AG08395 (cell line): ENCODE measurements at places on chromosomes 2 and 18.

DNA sequence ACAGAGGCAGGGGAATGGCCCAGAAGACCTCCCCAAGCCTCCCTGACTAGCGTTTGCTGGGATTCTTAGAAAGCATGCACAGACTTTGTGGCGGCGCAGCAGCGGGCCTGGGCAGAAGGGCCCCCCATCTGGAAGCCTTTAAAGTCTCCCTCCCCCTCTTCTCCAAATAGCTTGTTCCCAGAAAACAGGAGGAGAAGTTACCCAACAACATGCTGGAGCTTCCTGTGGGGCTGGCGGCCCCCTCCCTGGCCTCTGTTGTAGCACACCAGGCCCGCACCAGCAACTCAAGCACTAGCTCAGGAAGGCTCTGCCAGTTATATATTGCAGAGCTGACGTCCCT is 334.8 kb downstream of the DYSF start:
- DNase-seq = peak; percentile 39

DNA sequence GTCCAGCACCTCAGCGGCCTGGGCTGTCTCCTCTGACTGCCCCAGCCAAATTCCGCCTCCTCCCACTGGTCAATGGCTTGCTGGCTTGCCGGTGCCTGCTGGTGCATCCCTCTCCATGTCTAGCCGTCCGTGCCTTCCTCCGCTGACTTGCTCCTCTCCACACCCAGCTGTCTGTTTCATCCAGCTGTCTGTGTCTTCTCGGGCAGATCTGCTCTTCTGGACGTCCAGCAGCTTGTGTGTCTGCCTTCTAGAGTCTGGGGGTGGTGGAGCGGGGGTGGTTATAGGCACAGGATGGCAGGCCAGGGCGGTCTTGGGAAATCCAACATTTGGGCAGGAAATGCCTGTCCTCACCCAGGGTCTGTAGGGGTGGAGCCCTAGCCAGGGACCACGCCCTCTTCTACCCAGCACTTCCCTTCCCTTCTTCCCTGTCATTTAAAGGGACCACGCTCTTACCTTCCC is 369.2 kb downstream of the GALNT13 start:
- DNase-seq = no peak

DNA sequence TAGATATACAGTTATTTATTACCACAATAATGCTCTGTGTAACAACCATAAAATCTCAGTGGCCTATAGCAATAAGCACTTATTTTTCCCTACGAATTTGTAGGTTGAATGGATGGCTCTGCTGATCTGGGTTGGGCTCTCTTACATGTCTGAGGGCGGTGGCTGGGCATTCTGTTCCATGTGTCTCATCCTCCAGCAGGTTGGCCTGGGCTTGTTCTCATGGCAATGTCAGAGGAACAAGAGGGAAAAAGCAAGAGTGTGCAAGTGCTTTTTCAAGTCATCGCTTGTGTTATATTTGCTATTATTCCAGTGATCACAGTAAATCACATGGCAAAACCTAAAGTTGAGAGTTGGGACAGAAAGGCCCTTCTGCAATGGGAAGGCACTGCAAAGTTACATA is 30.4 kb upstream of the MYO3B start:
- DNase-seq = no peak

DNA sequence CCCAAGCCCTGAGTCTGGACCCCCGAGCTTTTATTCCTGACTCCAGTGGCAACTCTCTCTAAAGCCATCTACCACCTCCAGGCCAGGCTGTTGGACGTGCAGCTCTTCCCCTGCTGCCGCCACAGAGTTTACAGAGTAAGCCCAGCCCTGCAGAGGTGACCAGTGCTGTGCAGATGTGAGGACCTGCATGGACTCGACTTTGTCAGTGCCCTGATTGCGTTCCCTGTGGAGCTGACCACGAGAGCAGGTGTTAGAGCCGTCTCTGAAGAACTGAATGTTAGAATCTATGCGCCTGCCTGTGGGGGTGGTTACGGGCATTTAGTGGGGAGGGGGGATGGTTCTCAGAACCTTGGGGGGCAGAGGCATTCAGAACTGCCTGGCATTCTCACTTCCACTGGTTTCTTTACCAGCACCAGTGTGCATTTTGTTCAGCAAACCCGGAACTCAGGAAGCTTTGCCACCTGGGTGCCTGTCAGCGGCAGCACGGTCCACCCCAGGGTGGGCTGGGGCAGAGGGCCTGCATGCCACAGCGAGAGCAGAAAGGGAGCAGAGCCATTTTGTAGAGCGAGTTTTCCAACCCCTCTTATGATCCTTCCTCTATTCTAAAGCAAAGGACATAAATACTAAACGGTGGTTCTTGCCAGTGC is 137.9 kb downstream of the KLHL29 start:
- DNase-seq = no peak

GRCh38 chr2:33242845-33243244 is 233.6 kb upstream of the RASGRP3 start:
- peak; percentile 52 for DNase-seq

- DNase-seq = no peak
Measured at GRCh38 chr2:12231288-12231687, 484.9 kb downstream of the LPIN1 start.

DNA sequence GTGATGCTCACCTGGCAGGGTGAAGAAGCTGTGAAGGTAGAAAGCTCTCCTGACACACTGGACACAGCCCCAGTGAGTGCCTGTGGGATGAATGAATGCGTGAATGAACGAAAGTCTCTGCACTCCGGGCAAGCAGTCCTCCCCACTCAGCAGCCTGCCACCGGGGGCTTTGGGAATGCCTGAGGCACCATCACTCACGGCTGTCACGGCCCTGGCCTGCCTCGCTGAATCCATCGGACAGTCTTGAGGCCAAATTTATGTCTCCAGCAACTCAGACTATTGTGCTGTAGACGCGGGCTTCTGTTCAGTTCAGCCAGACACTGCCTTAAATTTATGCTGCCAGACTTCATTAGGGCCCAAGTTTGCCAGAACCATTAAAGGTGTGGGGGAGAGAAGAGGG is 62.9 kb upstream of the TEX51 start:
- no peak for DNase-seq

- no peak for DNase-seq
Measured at GRCh38 chr18:59268127-59268720, 5.0 kb downstream of the RAX start.

GRCh38 chr2:66446941-66447340 is 12.0 kb downstream of the MEIS1 start:
- DNase-seq = no peak

DNA sequence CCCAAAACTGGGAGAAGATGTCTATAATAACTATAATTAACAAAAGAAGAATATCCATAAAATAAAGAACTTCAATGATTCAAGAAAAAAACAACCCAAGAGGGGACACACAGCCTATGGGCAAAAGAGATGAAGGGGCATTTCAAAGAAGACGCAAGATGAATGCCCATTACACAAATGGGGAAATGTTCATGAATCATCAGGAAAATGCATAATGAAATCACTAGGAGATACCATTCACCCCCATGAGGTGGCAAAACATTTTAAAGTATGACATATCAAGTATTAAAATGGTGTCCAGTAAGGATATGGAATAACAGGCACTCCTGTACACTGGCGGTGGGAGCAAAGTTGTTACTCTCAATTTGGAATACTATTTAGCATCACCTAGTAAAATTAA is 183.3 kb downstream of the TXNL1 start:
- no peak for DNase-seq

DNA sequence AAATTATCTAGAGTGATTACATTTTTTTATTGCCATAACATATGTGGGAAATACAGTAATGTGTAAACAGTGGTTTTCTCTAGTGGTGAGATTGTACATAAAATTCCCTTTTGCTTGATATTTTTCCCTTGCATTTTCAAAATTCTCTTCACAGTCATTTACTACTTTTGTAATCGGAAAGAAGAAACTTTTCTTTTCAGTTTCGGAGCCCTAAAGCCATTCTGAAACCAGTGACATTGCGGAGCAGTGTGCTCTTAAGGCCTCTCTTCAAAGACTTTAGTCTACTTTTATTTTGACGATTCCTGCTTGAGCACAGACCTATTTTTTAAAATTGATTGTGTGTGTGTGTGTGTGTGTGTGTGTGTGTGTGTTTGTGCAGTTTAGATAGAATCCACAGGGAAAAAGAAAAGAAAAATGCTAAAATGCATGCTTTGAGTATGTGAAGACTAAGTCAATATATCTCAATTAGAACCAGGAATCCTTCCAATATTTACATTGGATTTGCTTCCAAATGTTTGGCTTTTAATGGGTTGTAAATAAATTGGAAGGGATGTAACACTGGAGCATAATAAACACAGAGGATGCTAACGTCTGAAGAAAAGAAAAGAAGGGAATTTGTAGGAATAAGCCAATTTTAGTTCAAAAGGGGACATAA is 357.4 kb downstream of the RND3 start:
- no peak for DNase-seq

DNA sequence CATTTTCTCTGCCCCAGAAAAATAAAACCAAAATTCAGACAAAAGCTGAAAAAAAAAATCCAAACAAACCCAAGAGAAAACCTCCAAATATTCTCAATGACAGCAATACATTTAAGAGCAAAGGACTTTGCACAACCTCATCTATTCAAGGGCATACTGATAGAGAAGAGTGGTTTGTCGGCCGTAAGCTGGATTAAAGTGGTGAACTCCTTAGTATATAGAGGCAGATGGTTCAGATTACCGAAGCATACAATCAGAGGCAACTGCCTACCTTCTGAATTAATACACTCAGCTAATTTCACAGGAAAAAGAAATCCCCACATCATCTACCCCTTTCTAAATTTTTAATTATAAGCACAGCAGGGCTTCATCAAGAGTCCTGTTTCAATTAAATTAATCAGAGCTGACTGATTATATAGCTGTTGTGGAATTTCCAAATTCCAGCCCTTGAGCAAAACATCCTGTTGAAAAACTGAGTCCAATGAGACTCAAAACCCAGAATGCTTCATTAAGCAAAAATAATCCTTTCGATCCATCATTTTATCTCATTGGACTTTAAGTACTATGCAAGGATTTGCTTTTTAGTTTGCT is at the start of gene CPLX4:
TSS of gene CPLX4 (minus strand) at position 190 of the 591 bp plus-strand sequence. CDS start at position 3, 187 bp downstream.
- DNase-seq = no peak

- peak; percentile 85 for DNase-seq
Measured at GRCh38 chr18:35478520-35479435, 19.0 kb downstream of the INO80C start.

DNA sequence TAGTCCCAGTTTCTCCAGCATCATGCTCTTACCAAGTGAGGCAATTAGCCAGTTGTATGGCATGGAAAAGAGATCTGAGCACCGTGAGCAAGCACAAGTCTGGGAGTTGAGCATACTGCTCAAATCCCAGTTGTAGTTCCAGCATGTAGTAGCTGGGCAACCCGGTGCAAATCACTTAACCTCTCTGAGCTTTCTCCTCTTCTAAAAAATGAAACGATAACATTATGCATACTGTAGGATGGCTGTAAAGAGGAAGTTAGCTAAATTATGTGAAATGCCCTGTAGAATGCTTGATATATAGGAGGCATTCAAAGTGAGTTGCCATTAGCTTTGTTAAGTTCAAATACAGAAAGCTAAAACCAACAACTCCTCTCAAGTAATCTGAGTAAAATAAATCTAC is 164.0 kb upstream of the ZEB2 start:
- DNase-seq = no peak

GRCh38 chr2:48984922-48985321 is 169.4 kb downstream of the FSHR start:
- no peak for DNase-seq

DNA sequence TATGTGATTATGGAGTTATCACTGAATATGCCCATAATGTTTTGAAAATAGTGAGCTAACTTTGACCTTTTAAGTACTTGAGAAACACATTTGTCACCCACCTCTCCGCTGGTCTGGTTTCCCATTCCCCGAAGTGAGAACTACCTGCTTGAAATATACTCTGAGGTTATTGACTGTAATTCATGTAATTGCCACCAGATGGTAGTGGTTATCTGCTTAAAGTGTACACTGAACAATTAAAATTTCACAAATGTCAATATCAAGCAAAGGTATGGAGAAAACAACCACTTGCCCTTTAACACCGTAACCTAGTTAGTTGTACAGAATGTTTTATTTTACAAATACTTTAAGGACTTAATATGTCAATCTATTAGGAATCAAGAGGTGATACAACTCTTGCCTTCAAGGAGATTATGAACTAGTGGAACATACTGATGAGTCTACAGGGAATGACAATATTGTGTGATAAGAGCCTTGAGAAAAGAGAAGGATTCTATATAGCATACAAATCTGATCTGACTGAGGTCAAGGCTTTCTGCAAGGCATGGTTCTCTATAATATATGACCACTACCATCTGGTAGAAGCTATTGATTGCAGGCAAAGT is 316.8 kb upstream of the KCNH7 start:
- DNase-seq = peak; percentile 24

DNA sequence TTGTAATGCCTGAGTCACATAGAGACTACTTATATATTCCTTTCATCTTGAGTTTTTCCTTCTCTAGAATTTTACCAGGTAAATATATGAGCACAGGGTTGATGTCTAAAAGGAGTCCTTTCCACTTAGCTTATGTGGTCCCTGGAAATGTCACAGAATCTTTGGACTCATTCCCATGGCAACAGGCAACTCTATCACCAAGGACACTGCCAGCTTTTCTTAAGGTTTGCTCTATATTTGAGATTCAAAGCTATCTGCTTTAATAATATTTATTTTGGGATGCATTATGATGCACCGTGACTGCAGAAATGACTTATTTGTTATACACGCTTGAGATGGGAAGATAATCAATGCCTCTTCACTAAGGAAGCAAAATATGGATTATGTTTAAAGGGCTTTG is 363.0 kb downstream of the PLCL1 start:
- no peak for DNase-seq

GRCh38 chr18:59141294-59142068 is 1.8 kb downstream of the SEC11C start:
- DNase-seq = no peak

- no peak for DNase-seq
Measured at GRCh38 chr2:45731141-45731540, 79.7 kb downstream of the PRKCE start.

- DNase-seq = no peak
Measured at GRCh38 chr2:240642061-240642805, 17.0 kb downstream of the GPR35 start.

GRCh38 chr18:10546557-10547300 is 20.9 kb downstream of the NAPG start:
- no peak for DNase-seq
